ENCODE measurements at places on chromosomes 6 and 20.
A peak's percentile ranks its signal among the peaks of the same experiment; 100 is the strongest.

- peak; percentile 50 for DNase-seq
Observed at GRCh38 chr20:1434571-1435336, 31.9 kb downstream of the NSFL1C start.

- no peak for DNase-seq
Observed at GRCh38 chr6:158519761-158520160, 40.1 kb upstream of the TMEM181 start.

DNA sequence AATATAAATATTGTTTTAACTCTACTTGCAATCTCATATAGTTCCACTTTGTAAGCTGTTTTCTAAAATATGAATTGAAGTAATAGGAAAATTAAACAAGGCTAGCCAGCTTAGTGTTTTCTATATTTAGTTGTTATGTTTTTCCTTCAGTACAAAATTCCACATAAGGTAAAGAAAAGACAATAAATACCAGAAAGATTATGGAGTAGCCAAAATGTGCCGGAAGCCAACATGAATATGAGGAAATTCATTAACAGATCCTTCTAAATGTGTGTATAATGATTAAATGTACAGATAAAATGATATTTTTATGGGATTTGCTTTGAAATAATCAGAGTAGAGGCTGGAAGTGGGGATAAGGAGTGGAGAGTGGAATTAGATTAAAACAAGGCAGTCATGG lies 52.5 kb upstream of the COL21A1 start:
- DNase-seq: no peak

DNA sequence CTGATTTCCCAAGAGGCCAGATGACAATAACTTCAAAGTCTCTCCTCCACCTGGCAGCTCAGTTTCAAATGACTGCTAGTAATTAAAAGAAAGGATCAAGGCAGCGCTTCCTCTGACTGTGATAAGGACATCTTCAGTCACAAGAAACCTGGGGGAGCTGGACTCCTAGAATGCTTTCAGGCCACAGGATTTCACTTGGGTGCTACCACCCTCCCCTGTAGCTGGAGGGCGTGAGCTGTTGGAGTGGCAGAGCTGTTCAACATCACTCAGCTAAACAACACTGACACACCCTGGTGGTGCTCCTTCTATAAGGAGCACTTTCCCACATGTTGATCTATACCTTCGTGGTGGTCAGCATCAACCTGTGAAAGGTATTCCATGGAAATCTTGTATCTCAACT lies 2.2 kb upstream of the CNR1 start:
- no peak for DNase-seq

DNA sequence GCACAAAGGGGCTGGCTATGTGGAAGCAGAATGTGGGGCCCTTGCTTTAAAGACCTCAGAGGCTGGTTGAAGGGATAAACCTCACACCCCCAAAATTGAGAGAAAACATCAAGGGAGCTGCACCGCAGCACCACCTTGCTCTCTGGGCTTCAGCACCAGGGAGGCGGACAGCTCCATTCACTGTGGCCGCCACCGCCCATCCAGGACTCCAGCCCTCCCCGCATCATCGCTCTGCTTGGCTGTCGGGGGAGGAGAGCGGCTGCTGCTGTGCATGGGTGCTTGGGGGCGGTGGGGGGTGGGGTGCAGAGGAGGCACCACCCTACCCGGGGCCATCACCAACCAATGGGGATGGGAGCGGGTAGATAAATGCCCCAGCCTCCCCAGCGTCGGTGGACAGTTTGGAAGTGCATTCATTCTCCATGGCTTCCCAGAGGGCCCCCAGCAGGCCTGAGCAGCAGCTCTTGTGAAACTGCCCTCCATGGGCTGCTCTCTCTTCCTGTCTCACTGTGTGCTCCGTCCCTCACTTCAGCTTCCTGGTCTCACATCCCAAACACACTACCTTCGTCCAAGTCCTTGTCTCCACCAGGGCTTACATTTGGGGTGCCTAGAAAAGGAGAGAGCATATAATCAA lies 75.7 kb upstream of the BHLHE23 start:
- DNase-seq: no peak

DNA sequence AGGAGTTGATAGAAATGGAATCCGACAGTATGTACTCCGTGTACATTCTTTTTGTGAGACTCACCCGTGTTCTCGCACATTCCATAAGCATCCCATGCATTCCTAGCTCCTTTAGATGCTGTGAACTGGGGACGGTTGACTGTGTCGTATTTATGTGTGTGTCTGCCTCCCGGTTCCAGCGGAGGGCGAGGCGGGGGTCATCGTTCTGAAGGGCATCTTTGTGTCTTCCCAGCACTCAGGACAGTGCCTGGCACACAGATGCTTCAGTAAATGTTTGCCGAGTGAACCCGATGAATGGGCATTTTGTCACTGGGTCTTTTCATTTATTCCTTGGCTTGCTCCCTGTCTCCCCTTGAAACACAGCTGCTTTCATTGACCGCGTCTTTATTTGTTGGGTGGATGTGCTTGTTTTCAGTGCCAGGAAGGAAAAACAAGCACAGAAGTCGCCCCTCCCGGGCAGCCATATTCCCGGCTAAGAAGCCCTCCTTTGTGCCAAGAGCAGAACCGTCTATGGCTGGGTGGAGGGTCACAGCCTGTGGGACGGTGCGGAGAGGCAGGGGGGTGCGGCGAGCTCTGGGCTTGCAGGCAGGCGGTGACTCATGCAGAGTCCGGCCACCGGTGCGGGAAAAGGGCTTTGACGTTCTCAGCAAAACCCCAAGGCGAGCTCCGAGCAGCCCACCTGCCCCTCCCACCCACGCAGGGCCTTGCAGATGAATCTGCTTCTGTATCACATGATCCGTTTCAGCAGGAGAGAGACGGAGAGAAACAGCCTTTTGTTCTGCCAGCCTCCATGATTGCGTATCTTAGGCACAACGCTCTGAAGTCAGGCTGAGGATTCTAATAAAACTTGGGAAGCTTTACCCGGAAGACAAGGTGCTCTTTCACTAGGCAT lies 11.2 kb upstream of the PSMG4 start:
- peak; percentile 99 for DNase-seq

GRCh38 chr20:3111995-3112394 lies 27.5 kb upstream of the AVP start:
- no peak for DNase-seq

DNA sequence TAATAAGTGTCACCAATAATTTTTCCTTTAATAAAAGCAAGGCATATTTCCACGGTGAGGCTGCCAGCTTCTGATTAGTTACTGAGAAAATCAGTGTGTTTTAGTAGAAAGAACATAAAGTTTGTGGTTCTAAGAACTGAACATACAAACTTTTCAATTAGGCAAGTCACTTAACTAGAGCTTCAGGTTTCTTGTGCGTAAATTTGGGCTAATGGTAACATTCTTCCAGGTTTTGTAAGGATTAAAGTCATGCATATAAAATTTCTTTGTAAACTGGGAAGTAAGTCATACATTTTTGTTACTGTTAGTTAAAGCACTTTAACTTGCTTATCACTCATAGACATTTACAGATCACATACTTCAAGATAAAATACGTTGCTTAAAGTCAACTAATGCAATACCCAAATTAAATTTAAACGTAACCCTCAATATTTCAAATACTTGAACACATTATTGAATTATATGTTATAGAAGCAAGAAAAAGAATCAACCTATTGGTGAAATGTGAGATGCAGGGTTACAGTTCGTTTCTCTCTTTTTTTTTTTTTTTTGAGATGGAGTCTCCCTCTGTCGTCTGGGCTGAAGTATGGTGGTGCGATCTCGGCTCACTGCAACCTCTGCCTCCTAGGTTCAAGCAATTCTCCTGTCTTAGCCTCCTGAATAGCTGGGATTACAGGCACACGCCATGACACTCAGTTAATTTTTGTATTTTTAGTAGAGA lies 327.3 kb upstream of the NOX3 start:
- DNase-seq: no peak

GRCh38 chr6:150875841-150876240 lies 10.3 kb downstream of the MTHFD1L start:
- no peak for DNase-seq

DNA sequence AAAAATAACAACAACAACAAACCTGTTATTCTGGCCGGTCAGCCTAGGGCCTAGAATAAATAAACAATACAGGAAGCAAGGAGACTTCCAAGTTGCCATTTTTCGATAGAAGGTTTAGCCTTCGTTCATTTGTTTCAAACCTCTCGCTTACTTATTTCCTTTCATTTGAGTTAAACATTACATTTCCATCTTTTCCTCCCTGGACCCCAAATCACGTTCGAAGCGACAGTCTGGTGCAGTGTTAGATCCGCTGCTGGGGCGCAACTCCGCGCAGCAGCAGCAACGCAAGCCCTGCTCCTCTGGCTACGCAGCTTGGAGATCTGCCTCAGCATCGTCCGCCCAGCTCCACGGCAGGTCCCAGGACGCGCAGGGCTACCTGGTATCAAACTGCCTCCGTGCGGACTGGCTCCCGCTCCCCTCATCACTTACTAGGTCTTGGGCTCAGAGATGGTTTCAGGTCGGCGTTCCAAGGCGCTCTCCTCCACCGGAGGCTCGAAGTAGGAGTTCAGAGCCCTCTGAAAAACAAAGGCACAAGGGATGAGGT lies 530 bp downstream of the TDP2 start:
- DNase-seq: no peak
